ENCODE measurements at places on chromosomes 4 and X.
A peak's percentile ranks its signal among the peaks of the same experiment; 100 is the strongest.

- DNase-seq = no peak
Measured at GRCh38 chr4:6338175-6338950, 68.7 kb downstream of the WFS1 start.

DNA sequence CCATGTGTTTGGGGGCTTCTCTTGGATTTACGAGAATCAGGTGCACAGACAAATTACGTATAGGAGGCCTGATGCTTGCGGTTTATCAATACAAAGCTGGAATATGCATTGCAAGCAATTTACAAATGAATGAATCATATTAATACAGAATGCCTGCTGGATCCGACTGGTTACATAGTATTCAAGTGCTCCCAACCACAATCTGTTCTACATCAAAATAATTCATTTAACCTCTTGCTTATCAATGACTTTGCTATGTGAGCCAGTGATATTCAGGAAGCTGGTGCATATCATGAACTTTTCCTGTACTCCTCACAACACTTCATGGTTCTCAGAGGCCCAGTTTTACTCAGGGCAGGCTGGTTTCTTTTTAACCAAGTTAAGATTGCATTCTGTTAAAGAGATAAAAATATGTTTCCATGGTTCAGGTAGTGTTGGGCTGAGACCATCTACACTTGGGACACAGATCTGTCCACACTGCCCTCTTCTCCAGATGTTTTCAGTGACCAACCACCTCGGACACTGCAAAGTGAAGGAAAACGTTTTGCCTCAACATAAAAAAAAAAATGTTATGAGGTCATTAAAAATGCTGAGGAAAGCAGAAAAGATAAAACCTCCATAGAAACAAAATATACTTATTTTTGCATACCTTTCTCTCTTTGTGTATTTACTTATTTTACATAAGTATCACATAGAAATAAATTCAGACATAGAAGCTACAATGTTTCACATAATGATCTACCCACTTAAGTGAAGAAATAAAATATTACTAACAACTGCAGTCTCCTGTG, 200.1 kb upstream of the VCX3A start:
- no peak for DNase-seq

DNA sequence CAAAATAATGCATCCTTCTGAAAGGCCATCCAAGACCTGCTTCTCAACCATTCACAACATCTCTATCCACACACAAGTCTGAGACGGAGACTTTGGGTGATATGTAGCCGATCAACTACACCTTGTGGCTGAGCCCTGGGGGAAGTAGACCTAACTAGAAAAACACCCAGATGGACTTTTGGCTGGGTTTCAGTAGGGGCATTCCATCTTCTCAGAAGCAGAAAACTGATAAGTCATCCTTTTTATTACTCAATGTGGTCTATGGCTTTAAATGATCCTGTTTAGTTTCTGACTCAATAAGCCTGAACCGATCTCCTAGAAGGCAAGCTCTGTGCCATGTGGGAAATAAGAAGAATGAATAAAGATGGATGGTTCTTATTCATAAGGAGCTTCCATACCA, 82.5 kb upstream of the AFF2 start:
- no peak for DNase-seq

DNA sequence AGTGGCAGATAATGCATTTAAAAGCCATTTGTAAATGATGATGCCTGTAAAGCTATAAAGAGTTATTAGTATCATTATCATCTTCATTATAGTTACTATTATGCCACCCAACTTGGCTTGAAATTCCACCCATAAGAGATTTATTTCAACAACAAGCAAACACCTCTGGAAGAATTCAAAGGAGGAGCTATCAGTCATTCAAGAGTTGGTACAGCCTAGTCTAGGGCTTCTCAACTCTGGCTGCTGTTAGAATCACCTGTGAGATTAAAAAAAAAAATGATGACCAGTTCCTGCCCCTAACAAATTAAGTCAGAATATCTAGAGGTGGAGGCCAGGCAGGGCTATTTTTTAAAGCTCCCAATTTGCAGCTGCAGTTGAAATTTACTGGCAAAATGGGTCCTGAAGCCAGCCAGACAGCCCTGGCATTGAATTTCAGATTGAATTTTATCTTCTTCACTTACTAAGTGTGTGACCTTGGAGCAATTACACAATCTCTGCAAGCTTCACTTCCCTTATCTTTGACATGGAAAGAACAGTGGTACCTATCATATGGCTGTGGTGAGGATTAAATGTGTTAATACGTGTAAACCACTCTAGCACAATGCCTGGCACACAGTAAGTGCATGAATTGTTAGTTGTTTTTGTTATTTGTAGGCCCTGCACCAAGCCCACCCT, 52.9 kb upstream of the EDA start:
- no peak for DNase-seq

DNA sequence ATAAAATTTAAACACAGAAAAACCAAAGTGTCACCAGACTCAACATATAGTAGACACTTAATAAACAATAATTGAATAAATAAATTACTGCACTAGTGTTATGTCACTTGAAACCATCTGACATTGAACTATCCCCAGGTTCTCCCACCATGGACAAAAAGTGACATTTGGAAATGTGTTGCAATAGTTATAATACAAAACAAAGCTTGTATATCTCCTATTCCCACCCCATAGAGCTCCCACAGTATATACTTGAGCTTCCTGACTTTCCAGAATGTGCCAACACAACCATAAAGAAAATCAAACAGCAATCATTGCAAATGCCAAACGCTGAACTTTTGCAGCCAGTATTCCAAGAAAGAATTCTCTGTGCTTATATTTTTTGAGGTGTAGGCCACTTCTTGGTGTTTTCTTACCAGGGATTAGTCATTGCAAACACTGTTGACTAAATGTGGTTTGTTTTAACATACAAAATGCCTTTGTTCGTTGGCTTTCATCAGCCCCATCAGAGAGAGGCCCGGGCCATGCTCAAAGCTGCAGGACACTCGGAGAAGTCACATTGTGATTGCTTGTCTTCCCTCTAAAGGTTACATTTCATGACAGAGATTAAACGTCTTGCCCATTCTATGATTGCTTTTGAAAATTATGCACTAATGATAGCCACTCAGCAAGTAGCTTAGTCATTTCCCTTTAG, 33.8 kb downstream of the PPARGC1A start:
- DNase-seq = no peak

- no peak for DNase-seq
Measured at GRCh38 chrX:134365904-134366303, 94.1 kb upstream of the HPRT1 start.

DNA sequence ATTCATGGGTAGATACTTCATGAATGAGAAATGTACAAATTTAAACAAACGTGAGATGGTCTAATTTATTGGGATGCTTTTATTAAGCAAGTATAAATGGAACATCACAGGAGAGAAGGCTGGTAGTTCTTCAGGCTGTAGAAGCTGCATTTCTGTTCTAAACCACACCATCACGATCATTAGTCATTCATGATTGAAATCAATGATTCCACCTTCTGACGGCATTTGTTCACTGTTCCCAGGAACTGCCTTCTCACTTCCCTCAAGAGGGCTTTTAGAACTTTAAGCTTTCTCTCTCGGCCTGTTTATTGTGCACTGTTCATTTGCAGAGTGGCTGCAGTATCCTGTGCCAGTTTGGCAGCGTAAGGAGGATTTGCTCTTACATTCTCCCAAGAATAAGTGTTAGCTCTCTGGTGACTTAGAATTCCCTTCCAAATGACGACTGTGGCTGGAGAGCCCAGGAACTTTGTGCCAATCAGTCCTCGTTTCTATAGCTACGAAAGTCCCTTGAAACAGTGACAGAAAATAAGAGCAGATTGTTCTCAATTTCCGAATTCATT, 54.7 kb downstream of the MFAP3L start:
- DNase-seq = no peak

GRCh38 chr4:167774646-167775045, 317.7 kb upstream of the ANXA10 start:
- no peak for DNase-seq

DNA sequence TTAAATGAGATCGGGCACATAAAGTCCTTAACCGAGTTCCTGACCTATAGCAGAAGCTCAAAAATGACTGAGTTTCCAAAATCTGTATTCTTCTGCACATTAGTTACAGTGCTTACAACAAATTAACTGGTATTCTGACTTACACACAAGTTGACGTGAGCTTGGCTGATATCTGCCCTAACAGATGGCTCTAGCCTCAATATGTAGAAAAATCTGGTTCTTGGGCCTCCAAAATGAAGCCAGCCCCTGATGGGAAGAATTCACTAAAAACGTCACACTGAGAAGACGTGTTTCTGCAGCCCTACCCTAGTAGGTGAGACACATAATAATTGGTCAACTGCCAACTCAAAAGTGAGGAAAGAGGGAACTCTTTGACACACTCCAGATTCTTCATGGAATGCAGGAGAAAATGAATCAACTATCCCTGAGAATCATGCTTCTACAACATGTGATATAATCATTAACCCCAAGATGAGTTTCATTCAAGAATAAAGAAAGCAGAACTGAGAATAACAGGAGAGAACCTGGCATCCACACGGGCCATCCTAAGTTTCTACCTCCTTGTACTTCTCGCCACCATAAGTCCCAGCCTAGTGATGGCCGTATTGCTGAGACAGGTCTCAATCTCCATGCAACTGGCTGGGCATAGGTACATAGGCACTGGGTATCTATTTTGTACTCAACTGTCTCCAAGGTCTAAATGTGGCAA, 8.2 kb downstream of the STX18 start:
- no peak for DNase-seq

- DNase-seq = no peak
Measured at GRCh38 chrX:101260435-101260834, 30.7 kb downstream of the TAF7L start.

- DNase-seq = peak; percentile 35
Measured at GRCh38 chr4:36189511-36190226, 54.6 kb downstream of the ARAP2 start.

DNA sequence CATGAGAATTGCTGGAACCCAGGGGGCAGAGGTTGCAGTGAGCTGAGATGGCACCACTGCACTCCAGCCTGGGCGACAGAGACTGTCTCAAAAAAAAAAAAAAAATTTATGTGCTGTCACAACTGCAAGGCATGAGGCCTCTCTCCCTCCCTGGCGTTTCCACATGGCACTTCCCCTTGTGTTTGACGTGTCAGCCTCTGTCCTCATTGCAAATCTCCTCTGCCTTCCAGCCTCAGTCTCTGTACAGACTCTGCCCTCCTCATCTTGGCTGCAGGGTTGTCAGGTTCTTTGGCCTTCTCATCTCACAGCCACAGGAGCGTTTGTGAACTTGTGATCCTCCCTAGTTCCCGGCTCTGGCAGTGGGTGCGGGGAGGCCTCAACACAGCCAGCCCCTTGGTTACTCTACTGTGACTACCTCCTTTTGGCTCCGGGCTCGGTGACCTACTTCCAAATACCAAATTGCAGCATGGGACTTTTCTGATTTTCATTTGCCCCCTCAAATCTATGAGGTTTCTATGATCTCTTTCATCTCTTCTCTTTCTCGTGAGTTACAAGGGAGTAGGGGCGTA, 250.0 kb downstream of the CBR4 start:
- no peak for DNase-seq

DNA sequence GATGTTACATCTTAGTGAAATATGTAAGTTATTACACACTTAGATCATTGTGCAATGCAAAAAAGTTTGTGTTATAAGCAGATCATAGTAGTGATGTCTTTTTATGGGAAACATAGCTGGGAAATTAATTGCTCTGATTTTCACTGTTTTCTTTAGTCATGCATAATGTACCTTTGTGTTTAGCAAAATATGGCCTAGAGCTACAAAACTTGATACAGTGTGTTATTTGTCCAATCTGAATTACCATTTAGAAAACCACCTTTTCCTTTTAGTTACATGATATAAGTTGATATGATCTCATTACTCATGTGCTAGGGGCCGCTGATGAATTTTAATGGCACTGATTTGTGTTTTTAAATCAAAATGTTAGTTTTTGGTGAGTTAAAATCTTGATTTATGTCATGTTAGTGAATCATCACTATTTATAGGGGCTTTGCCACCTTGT, 2.0 kb downstream of the BMPR1B start:
- no peak for DNase-seq

DNA sequence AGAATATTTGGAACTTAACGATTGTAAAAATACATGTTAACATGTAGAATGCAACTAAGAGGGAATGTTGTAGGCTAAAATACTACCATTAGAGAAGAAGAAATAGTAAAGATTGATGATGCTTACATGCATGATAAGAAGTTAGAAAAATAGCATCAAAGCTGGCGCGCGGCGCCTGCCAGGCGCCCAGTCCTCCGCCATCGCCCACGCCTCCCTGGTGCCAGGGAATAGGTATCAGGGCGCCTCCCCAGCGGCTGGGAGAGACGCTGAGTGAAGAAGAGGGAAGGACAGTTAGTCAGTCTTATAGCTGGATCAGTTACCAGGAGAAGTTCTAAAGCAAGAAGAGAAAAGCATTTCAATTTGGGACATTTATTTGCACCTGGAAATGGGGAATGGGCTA, 36.0 kb downstream of the NSUN7 start:
- DNase-seq = no peak

DNA sequence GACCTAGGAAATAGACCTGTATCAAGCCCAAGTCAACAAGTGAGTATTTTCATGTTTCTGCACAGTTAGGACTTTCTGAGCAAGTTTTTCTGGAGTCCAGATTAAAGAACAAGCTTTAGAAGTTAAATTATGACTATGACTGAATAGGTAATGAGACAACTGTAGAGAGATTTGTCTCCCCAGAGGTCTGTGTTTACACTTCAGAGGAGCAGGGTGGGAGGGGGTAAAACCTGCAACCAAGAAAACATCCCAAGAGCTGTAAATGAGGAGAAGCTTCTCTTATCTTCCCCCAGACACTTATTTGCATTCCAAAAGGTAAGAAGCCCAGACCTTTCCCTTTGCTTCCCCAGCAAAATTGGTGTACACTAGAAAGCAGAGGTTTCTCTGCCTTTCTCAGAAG, 22.1 kb upstream of the CEP135 start:
- no peak for DNase-seq

- no peak for DNase-seq
Measured at GRCh38 chrX:85493821-85494220, 114.4 kb upstream of the POF1B start.

DNA sequence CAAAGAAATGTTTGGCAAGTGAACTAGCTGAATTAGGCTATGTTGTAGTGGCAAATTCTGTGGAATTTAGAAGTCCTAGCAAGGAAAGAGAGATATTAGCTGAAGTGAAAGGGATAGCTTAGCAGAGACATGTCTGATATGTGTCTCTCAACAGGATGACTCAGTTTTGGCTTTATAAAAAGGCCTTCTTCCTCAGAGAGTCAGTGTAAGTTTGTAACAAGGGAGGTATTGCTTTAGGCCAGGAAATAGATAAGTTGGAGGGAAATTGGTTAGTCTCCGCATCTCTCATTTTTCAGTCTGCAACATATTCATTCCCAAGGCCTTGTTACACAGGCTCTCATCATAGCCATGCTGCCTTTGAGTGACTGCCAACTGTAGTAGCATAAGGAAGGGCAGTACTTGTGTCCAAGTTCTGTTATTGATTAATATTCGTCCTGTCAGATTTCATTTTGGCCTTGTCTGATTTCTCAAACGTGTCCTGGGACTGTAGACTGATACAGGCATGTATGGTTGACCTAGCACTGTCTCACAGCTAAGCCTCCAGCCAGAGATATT, 4.0 kb downstream of the TMEM164 start:
- no peak for DNase-seq

Measured in non-pigmented ciliary epithelial cell (primary cell).